ENCODE measurements at places on chromosomes 7 and 10.

DNA sequence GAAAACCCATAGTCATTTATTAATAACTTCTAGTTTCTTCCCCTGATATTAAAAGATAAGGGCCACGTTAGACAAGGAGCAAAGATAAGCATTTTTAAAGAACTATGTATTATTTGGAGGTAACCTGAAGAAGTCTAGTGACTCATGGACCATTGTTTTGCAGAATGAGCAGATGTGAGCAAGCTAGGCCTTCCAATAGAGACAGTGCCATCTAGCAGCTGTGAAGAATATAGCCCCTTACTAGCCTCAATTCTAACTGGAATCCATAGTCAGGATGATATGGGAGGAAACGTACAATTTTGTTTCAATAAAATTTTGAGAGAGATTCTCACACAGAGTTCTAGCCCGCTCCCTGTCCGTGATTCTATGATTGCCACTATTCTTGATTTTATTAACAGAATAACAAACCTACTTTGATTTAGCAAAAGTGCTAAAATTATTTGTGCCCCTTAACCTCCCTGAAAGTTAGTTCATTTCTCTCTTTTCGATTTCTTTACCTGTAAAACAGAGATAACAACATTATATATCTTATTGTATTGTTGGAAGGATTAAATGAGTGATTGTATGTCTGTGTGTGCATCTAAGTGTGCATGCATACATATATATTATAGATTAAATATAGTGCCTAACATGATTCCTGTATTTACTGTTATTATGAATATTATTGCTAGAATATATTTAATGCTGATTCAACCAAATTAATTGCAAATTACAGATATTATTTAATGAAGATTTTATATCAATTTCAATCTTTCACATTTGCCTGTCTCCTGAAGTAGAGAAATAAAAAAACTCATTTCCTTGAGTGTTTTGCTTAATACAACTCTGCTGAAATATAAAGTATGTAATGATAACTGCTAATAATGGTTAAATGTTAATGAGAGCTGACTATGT is 22.7 kb downstream of the FAM237B start:
- DNase-seq: no peak

DNA sequence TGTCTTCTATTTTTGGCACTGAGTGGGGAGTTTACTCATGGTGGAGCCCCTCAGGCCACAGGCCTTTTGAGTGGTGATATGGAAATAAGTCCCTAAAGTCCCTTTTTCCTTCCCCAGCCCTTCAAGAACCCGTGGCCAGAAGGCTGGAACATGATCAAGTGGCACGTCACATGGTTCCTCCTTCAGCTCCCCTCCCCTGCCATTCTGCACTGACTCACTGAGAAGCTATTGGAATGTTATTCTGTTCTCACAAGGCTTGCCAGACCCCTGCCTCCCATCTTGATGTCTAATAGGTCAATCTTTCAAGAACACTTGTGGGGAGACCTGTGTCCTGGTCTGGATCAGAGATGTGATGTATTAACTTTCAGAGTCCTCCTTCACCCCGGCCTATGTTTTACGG is 279.8 kb downstream of the SEC23IP start:
- no peak for DNase-seq

- no peak for DNase-seq
Measured at GRCh38 chr7:98877692-98878364, 504 bp upstream of the TRRAP start.

DNA sequence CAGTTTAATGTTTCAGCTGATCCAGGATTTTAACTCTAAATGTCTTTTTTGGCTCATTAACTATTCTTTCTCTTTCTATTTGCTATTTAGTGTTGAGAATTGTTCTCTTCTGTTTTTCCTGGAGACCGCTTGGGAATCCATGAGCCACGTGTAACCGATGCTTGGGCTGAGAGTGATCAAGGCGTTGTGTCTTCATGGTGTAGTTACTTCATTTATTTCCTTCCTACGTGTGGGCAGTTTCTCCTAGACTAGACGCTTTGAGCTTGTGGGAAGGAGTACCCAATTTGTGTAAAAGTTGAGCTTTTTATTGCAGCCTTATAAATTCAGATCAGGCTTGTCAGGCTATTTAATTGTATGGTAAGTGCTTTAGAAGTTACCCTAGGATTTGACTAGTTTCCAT is 2.9 kb downstream of the EIF3B start:
- DNase-seq: no peak

- no peak for DNase-seq
Measured at GRCh38 chr7:157384301-157384700, 47.5 kb downstream of the DNAJB6 start.

DNA sequence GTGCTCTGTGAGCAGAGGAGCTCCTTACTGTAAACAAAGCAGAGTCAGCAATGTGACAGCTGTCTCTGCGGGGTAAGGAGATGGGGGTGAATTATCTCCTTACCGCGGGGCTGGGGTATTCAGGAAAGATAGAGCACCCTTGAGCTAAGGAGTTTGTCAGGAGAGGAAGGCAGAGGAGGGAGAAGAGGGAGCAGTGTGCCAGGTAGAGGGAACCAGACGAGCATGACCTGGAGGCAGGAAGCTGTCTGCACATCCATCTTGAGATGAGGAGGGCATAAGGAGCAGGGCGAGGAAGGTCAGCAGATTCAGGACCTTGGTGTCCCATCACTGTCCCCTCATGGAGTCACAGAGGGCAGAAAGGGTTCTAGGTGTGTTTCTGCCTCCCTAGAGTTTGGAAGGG is 32.5 kb upstream of the GPR26 start:
- DNase-seq: no peak

- no peak for DNase-seq
Measured at GRCh38 chr7:36635091-36635490, 89.2 kb downstream of the AOAH start.

DNA sequence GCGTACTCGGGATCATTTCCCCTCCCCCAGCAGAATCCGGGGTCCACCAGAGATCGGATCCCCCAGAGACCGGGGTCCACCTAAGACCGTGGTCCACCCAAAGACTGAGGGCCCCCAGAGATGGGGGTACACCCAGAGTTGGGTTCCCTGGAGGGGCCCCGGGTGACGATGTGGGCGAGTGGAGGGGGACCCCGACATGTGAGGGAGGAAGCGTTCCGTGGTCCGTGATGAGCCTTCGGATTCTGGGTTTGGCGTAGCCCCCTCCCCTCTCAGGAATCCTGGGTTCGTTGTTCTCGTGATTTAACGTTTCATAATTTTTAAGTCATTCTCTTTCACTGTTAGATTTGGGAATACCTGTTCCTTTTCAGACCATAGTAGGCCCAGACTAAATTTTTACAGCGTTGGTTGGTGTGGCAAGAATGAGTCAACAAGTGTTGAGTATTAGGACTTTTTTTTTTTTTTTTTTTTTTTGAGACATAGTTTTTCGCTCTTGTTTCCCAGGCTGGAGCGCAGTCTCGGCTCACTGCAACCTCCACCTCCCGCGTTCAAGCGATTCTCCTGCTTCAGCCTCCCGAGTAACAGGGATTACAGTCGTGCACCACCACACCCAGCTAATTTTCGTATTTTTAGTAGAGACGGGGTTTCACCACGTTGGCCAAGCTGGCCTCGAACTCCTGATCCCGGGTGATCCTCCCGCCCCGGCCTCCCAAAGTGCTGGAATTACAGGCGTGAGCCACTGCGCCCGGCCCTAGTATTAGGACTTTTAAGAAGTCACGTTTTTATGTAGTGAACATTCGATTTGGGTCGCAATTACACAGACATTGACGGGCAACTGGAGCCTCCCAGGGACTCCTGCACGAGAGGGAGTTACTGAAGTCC is 672 bp downstream of the GTPBP4 start:
- DNase-seq: no peak

DNA sequence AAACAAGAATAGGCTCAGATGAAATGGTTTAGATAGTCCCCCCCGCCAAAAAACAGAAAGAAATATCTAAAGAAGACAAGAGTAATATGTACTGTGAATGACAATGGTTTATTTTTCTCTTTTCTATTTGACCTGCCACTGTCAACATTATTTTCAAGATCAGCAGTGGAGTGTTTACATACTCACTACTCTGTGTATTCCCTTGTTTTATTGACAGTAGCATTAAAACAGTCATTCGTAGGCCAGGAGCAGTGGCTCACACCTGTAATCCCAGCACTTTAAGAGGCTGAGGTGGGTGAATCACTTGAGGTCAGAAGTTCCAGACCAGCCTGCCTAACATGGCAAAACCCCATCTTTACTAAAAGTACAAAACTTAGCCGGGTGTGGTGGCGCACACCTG is 245.3 kb upstream of the SLC26A5 start:
- no peak for DNase-seq

DNA sequence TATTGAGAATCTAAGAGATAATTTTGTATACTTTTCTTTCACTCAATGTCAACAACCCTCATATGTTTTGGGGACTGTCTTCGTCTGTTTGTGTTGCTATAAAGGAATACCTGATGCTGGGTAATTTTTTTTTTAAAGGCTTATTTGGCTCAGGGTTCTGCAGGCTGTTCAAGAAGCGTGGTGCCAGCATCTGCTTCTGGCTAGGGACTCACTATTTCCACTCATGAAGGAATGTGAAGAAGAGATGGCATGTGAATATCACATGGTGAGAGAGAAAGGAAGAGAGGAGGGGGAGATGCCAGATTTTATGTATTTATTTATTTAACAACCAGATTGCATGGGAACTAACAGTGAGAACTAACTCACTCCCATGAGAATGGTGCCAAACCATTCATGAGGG is 827.4 kb upstream of the PHF14 start:
- no peak for DNase-seq

DNA sequence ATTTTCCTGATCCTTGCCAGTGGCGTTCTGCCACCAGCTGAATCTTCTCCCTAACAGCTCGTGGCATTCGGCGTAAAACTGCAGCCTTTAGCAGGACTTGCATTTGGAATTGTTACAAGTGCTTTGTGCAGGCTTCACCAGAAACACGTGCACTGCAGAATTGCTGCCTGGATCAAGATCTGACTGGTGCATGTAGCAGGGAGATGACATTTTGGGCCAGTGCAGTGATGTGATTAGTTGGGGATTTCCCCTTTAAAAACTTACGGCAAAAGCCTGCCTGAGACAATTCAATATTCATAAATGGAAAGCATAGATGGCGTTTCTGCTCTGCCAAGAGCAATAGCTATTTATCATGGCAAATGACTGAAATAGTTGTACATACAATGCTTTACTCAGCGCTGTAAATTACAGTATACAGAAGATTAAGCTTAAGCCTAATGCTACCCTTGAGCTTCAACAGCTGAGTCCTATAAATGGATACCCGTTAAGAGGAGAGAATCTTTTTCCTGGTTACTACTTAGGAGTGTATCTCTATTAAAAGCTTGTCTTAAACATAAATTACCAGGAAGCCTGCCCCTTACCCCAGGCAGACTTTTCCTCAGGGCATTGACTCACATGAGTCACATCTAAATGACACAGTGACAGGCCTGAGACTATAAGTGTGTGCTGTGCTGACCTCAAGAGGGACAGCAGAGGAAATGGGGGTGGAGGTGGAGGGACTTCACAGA is 106.3 kb downstream of the ATXN7L1 start:
- DNase-seq: no peak

Measured in DMS79 treated with DMSO at 0.1 percent for 48 hours (cell line).